ENCODE measurements at places on chromosomes 7 and 10.

GRCh38 chr7:51121931-51122425, 194.6 kb downstream of the COBL start:
- DNase-seq: peak; percentile 49

GRCh38 chr7:97019710-97020225, 4.9 kb downstream of the DLX5 start:
- DNase-seq: no peak

GRCh38 chr10:9010931-9011670, 956.6 kb downstream of the GATA3 start:
- DNase-seq: no peak

GRCh38 chr10:130066743-130067142, 43.9 kb downstream of the C10orf143 start:
- DNase-seq: peak; percentile 7

Measured in DMS79 (cell line).